Central memory CD8-positive, alpha-beta T cell (primary cell): ENCODE measurements at places on chromosomes 13 and 19.

GRCh38 chr13:81116461-81117282, 775.7 kb upstream of the SPRY2 start:
- no peaks in the 10 kb centered on the region for H3K4me1 ChIP-seq
- H3K27me3 ChIP-seq, result no peaks in the 10 kb centered on the region
- no peaks in the 10 kb centered on the region for H3K36me3 ChIP-seq
- peak overlapping the region; percentile 86 for H3K27ac ChIP-seq

DNA sequence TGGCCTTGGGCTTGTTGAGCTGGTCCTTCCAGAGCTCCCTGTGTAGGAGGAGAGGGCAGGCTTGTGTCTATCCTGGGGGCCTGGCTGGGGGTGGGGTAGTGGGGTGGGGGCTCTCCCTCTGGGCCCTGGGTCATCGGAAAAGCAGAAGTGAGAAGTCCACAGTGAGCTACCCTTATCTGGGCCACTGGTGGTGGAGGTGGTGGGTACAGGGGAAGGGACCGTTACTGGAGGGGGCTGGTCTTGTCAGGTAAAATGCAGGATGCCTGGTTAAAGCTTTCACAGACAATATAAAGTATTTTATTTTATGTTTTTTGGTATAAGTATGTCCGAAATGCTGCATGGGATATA, 342 bp upstream of the SIGLEC10 start:
- no peak overlapping the region for H3K4me3 ChIP-seq
- peaks cover 6% of the 10 kb centered on the region for H3K4me1 ChIP-seq
- H3K36me3 ChIP-seq, result peaks cover 7% of the 10 kb centered on the region

- no peak overlapping the region for H3K27ac ChIP-seq
- no peaks in the 10 kb centered on the region for H3K27me3 ChIP-seq
- H3K4me3 ChIP-seq, result no peak overlapping the region
- no peak for DNase-seq
These were observed 124.4 kb downstream of the SIPA1L3 start for GRCh38 chr19:38031423-38031770.

- H3K36me3 ChIP-seq, result no peaks in the 10 kb centered on the region
- DNase-seq, result no peak
- H3K4me1 ChIP-seq, result peaks cover 3% of the 10 kb centered on the region
- H3K27ac ChIP-seq, result no peak overlapping the region
- no peaks in the 10 kb centered on the region for H3K27me3 ChIP-seq
These were observed 151.7 kb downstream of the DCLK1 start for GRCh38 chr13:35979361-35979951.

DNA sequence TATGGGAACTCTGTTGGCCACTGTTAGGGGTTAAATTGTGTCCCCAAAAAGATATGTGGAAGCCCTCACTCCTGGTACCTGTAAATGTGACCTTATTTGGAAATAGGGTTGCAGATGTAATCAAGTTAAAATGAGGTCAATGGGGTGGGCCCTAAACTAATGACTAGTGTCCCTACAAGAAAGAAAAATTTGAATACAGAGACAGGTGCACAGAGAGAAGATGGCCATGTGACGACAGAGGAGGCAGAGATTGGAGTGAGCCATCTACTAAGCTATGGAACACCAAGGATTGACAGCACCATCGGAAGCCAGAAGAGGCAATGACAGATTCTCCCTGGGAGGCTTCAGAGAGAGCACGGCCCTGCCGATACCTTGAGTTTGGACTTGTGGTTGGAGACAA, 16.5 kb downstream of the POU2F2 start:
- no peak for DNase-seq
- no peak overlapping the region for H3K4me3 ChIP-seq
- no peaks in the 10 kb centered on the region for H3K27me3 ChIP-seq
- peaks cover 11% of the 10 kb centered on the region for H3K4me1 ChIP-seq

GRCh38 chr19:40006273-40006691, 9.4 kb downstream of the ZNF546 start:
- H3K27me3 ChIP-seq, result no peaks in the 10 kb centered on the region
- peaks cover 8% of the 10 kb centered on the region for H3K4me1 ChIP-seq
- no peak for DNase-seq
- no peak overlapping the region for H3K4me3 ChIP-seq
- no peak overlapping the region for H3K27ac ChIP-seq

GRCh38 chr13:45542878-45543277, 72.7 kb downstream of the ERICH6B start:
- no peaks in the 10 kb centered on the region for H3K4me1 ChIP-seq
- H3K27ac ChIP-seq, result no peak overlapping the region
- H3K4me3 ChIP-seq, result no peak overlapping the region
- peaks cover 2% of the 10 kb centered on the region for H3K27me3 ChIP-seq
- no peaks in the 10 kb centered on the region for H3K36me3 ChIP-seq

GRCh38 chr13:113744197-113745000, 14.6 kb upstream of the TMEM255B start:
- no peak overlapping the region for H3K27ac ChIP-seq
- no peak for DNase-seq
- H3K36me3 ChIP-seq, result peaks cover 5% of the 10 kb centered on the region
- H3K4me1 ChIP-seq, result peaks cover 16% of the 10 kb centered on the region
- H3K4me3 ChIP-seq, result no peak overlapping the region
- H3K27me3 ChIP-seq, result peaks cover 56% of the 10 kb centered on the region

DNA sequence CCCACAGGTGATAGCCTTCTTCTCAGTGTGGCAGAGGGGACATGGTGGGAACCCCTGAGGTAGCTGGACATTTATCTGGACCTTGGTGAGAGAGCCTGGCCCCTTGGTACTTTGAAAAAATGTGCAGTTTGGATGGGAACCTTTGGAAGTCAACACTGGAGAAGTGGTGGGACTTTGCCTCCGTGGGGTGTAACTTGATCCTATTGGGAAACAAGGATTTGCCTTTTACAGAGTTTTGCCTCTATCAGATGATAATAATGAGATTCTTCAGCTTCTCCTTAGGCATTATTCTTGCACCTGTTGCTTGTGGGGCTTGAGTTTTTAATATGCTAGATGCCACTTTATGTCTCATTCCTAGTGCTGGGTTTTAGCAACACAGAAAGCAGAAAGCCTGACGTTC, 99.0 kb downstream of the ERCC5 start:
- H3K4me1 ChIP-seq, result no peaks in the 10 kb centered on the region
- H3K27me3 ChIP-seq, result peaks cover 71% of the 10 kb centered on the region
- DNase-seq, result no peak
- no peak overlapping the region for H3K27ac ChIP-seq
- H3K4me3 ChIP-seq, result no peak overlapping the region

- no peak overlapping the region for H3K4me3 ChIP-seq
- no peaks in the 10 kb centered on the region for H3K36me3 ChIP-seq
- DNase-seq, result no peak
These were observed 927.6 kb upstream of the ATXN8OS start for GRCh38 chr13:69180034-69180433.

DNA sequence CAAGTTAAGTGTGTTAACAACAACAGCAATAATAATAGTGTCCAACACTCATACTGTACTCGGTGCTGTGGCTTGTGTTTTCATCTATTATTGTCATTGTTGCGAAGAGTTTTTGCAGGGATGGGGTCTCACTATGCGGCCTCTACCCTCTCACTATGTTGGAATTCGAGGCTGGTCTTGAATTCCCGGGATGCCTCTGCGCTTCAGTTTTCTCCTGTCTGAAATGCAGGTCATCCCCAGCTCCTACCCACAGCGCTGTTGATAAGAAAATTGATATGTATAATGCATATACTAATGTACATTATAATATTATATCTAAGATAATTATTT, 4.9 kb upstream of the SBK3 start:
- H3K4me3 ChIP-seq, result no peak overlapping the region
- no peak overlapping the region for H3K27ac ChIP-seq
- peaks cover 74% of the 10 kb centered on the region for H3K27me3 ChIP-seq
- no peaks in the 10 kb centered on the region for H3K4me1 ChIP-seq

GRCh38 chr13:110109140-110109783, 197.7 kb downstream of the COL4A1 start:
- H3K4me1 ChIP-seq, result no peaks in the 10 kb centered on the region
- H3K27me3 ChIP-seq, result no peaks in the 10 kb centered on the region
- H3K27ac ChIP-seq, result no peak overlapping the region
- no peaks in the 10 kb centered on the region for H3K36me3 ChIP-seq
- DNase-seq, result no peak

DNA sequence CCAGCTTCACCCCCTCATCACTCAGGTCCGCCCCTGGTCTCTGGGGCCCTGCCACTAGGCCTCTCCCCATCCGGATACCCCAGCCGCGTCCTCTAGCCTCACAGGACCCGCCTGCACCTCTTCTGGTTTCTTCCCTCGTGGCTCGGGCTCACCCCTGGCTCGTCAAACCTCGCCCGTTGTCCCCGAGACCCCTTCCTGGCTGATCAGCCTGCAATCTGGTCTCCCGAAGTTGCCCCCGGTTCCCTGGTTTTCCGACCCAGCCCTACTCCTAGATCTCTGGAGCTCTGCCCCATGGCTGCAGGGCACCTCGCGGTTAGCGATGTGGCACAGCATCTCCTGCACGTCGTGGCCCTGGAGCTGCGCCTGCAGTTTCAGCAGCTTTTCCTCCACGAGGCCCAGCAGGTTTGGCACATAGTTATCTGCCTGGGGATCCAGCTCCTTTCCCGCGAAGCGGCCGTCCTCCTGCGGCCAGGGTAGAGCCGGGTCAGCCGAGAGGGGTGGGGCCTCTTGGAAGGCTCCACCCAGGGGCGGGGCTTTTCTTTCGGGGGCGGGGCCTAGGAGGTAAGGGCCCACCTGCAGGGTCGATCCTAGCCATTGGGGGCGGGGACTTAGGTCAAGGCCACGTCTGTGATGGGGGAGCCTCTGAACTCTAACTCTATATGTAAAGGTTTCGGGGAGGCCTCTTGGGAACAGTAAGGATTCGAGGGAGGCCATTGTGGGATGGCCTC, 2.4 kb upstream of the RGL3 start:
- peak overlapping the region; percentile 75 for H3K4me3 ChIP-seq
- peaks cover 35% of the 10 kb centered on the region for H3K4me1 ChIP-seq
- peaks cover 76% of the 10 kb centered on the region for H3K27me3 ChIP-seq
- DNase-seq, result no peak

- H3K27ac ChIP-seq, result no peak within 1 kb of the TSS
- peaks cover 2% of the 10 kb centered on the region for H3K36me3 ChIP-seq
- no peaks in the 10 kb centered on the region for H3K4me1 ChIP-seq
- peaks cover 7% of the 10 kb centered on the region for H3K27me3 ChIP-seq
These were observed at the start of gene DCLK1 for GRCh38 chr13:36131222-36131930. Gene DCLK1, minus strand, starts transcription at chr13:36131382.

GRCh38 chr19:1169921-1170885, 3.9 kb downstream of the SBNO2 start:
- peak overlapping the region; percentile 3 for H3K27ac ChIP-seq
- H3K4me1 ChIP-seq, result peaks cover 33% of the 10 kb centered on the region
- H3K36me3 ChIP-seq, result peaks cover 24% of the 10 kb centered on the region

- no peak for DNase-seq
- peaks cover 26% of the 10 kb centered on the region for H3K27me3 ChIP-seq
- H3K27ac ChIP-seq, result no peak overlapping the region
- H3K4me3 ChIP-seq, result no peak overlapping the region
- H3K4me1 ChIP-seq, result no peaks in the 10 kb centered on the region
- H3K36me3 ChIP-seq, result no peaks in the 10 kb centered on the region
These were observed 74.4 kb upstream of the FARP1 start for GRCh38 chr13:98068521-98068920.

- H3K4me1 ChIP-seq, result peaks cover 13% of the 10 kb centered on the region
- no peak for DNase-seq
- H3K4me3 ChIP-seq, result no peak overlapping the region
- no peaks in the 10 kb centered on the region for H3K36me3 ChIP-seq
- no peak overlapping the region for H3K27ac ChIP-seq
These were observed 19.7 kb upstream of the CLN5 start for GRCh38 chr13:76971851-76972829.

DNA sequence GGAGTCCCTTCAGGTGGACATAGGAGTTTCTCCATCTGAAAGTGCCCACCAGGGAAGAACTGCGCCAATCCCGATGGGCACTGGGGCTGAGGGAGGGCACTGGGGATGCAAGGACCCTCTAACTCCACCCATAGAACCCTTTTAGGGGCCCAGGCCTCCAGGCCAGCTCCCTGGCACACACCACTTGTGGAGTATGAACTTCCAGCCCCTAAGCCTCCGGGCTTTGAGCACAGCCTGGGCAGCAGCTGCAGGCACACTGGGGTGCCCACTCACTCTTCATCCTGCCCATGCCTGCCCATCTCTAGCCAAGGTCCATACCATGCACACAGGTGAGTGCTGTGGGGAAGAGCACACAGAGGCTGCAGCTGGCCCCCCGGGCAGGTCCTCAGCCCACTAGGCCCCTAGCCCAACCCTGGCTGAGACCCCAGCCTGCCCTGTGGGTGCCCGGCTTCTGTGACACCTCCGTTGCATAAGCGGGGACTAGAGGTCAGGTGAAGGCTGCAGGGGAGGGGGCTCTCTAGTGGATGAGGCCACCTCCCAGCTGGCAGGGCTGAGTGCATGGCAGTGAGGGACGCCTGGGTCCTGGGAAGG, 14.6 kb upstream of the SLC7A10 start:
- no peaks in the 10 kb centered on the region for H3K27me3 ChIP-seq
- no peaks in the 10 kb centered on the region for H3K36me3 ChIP-seq
- DNase-seq, result no peak
- H3K4me3 ChIP-seq, result no peak overlapping the region
- no peak overlapping the region for H3K27ac ChIP-seq
- peaks cover 26% of the 10 kb centered on the region for H3K4me1 ChIP-seq

- peaks cover 28% of the 10 kb centered on the region for H3K27me3 ChIP-seq
- no peak for DNase-seq
- H3K36me3 ChIP-seq, result peaks cover 7% of the 10 kb centered on the region
- peak within 1 kb of the TSS; percentile 61 for H3K27ac ChIP-seq
These were observed at the start of gene SIGLEC10 for GRCh38 chr19:51417107-51417809. Gene SIGLEC10, minus strand, starts transcription at chr19:51417642. Its CDS starts 61 bp downstream, at chr19:51417581.

DNA sequence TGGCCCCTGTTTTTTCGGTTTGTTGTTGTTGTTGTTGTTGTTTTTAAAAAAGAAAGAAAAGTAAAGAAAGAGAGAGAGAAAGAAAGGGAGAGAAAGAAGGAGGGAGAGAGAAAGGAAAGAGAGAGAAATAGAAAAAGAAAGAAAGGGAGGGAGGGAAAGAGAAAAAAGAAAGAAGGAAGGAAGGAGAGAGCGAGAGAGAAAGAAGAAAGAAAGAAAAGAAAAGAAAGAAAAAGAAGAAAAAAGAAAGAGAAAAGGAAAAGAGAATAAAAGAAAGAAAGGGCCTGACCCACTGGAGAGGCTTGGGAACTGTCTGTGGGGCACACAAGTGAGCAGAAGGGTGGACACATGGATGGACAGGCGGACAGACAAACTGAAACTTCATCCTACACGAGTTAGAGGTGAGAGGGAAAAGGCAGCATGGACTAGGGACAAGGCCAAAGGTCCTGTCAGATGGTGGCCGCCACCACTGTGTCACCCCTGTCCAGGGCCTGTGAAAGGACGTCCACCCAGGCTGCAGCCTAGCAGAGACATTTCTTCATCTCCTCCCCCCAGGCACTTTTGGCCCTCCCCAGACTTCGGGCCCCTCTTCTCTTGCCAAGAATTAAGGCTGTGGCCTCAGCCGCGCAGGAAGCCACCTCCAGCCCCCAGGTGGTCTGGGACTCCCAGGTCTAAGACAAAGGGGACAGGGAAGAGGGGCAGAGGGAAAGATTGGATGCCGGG, 9.1 kb upstream of the BCAM start:
- H3K4me1 ChIP-seq, result no peaks in the 10 kb centered on the region
- H3K27me3 ChIP-seq, result peaks cover 8% of the 10 kb centered on the region
- H3K4me3 ChIP-seq, result no peak overlapping the region
- no peaks in the 10 kb centered on the region for H3K36me3 ChIP-seq
- no peak for DNase-seq
